ELR (cell line): ENCODE measurements at places on chromosomes 11 and 22.

- DNase-seq = no peak
These were observed 2.4 kb upstream of the PPFIBP2 start for GRCh38 chr11:7511401-7511800.

- DNase-seq = peak; percentile 51
These were observed 101.9 kb downstream of the WT1 start for GRCh38 chr11:32333320-32333991.

DNA sequence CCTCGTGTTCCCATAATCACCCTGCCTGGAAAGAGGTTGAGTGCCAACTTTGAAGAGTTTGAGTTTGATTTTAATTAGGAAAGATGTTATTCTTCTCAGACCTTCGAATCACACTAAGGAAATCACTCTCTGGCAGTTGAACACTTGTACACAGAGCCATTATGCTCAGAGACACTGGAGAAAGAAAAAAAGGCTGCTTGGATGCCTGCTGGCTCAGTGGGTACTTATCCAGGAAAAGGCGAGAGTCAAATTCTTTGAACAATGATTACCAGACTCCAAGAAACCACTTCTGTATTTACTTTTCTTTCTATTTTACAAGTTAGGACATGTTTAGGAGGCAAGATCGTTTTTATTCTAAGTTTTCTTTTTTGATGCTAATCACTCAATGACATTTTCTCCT, 438.5 kb upstream of the FAT3 start:
- DNase-seq = no peak

DNA sequence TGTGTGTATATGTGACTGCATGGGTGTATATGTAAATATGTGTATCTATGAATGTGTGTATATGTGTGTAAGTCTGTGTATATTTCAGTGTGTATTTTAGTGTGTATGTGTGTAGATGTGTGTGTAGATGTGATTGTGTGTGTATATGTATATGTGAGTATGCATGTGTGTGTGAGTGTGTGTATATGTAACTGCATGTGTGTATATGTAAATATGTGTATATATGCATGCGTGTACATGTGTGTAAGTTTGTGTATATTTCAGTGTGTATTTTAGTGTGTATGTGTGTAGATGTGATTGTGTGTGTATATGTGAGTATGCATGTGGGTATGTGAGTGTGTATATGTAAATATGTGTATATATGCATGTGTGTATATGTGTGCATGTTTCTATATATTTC, 169.9 kb downstream of the MN1 start:
- DNase-seq = no peak

DNA sequence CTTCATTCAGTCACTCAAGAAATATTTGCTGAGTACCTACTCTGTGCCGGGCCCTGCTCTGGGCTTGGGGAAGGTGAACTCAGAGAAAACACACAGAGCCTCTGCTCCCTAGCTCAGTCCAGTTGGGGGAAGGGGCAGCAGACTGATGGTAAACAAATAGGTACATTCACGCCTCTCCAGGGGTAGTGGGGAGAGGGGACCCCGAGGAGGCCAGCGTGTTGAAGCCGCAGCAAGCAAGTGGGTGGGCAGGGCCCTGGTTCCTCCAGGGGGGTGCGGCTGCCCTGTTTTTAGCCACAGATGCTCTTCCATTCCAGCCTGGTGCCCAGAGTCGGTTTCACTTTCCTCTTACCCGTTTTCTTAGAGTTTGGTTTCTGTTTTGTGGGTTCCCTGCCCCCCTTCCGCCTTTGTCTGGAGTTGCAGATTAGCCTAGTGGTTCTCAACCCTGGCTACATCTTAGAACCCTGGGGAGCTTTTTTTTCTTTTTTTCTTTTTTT, 8.7 kb downstream of the DRAP1 start:
- DNase-seq = peak; percentile 22

- peak; percentile 48 for DNase-seq
These were observed 57.4 kb downstream of the IGLL1 start for GRCh38 chr22:23522623-23523251.

GRCh38 chr11:102341844-102342318, 5.1 kb upstream of the BIRC2 start:
- DNase-seq = peak; percentile 90

DNA sequence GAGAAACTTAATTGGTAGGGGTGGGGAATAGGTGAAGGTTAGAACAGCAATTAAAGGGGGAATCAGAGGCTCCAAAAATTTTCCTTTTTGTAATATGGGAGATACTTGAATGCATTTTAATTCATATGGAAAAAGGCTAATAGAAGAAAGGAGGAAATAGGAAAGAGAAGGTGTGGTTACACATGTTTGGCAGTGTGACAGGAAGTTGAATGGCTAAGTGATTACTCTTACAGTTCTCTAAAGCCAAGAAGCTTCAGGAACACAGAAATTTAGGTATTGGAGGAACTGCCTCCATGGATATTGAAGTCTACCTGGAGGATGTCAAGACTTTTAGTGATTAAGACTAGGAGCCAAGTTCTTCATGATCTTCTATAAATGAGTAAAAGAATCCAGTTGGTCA, 6.3 kb downstream of the NXPE2 start:
- DNase-seq = no peak

DNA sequence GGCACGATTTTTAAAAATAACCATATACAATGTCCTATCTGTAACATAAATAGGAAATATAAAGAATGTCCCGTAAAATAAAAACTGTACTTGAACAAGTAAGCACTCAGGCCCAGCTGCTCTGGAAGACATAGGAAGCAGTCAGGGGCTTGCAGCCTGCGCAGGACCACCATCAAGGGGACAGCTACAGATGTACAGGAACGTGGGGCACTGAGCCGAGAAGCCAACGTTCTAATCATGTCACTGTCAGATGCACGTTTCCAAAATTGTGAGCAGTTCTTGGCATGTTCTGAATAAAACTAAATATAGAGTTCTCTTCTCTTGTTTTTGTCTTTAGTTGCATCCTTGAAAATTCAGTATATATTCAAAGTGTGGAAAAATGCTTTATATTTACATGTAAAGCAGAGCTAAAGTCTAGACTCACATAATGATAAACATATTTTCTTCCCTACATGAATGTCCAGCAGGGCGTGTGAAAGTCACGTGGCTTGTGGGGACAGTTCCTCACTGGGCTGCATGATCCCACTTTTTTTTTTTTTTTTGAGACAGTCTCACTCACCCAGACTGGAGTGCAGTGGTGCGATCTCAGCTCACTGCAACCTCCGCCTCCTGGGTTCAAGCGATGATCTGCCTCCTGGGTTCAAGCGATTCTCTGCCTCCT, 28.4 kb upstream of the TSPAN18 start:
- no peak for DNase-seq
